ENCODE measurements at places on chromosomes 6 and 20.

- no peak for DNase-seq
Observed at GRCh38 chr6:13611715-13612114, 3.4 kb upstream of the NOL7 start.

DNA sequence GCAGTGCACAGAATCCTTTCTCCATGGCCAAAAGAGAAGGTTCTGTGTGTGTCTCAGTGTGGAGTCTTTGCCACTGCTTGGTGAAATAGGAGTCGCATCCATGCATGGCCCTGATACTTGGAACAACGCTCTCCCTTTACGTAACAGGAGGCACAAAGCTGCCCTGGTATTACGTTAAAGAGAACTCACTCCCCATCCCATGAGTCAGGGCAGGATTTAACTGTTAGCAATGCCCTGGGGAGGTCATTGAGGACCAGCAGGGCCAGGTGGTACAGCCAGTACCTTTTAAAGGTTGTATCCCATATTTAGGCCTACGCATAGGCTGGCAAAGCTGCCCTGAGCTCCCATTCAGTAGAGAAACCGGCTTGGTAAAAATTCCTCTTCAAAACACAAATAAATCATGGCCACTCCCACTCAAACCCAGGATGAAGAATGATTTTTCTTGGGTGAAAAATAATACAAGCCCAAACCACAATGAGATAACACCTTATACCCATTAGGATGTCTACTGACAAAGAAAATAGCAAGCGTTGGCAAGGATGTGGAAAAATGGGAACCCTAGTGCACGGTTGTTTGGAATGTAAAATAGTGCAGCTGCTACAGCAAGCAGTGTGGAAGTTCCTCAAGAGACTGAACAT is 37.1 kb downstream of the MYLK4 start:
- no peak for DNase-seq

GRCh38 chr6:152973916-152974315 is 8.9 kb downstream of the FBXO5 start:
- DNase-seq, result no peak

DNA sequence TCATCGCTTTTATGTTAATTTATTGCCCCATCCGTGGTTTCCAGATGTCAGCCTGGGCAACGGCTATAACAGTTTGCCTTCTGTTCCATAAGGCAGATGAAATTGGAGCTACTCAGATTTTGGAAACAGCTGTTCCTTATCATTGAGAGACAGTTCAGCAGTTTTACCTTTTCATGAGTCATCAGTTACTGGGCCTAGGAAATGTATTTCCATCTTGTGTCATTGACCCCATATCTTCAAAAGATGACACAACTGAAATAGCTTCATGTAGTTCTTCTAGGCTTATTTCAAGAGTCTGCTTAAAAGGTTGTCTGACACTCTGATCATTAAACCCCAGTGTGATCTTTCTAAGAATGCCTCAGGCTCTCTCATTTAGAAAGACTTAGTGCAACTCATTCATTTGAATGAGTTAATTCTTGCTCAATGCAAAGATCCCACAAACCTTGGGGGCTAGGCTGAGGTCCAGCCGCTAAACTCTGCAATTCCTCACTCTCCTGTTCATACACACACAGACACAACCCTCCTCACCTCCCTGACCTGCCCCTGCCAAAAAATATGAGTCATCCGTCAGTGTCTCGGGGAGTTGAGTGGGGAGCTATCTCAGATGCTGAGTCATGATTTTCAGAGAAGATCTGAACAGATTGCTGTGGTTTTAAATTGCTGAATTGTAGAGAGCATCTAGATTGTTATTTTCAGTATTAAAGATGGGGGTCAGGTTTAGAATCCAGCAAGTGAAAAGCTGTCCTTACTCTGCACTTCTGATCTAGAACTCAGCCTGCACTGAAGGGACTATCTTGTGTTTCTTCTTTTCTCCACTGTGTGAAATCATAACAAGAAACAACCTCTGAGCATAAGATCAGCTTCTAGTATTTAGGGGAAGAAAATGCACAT is 61.8 kb downstream of the RPP40 start:
- no peak for DNase-seq

GRCh38 chr6:36716476-36717093 is 19.0 kb downstream of the RAB44 start:
- no peak for DNase-seq

- no peak for DNase-seq
Observed at GRCh38 chr20:37401282-37401929, 55.5 kb downstream of the SRC start.

DNA sequence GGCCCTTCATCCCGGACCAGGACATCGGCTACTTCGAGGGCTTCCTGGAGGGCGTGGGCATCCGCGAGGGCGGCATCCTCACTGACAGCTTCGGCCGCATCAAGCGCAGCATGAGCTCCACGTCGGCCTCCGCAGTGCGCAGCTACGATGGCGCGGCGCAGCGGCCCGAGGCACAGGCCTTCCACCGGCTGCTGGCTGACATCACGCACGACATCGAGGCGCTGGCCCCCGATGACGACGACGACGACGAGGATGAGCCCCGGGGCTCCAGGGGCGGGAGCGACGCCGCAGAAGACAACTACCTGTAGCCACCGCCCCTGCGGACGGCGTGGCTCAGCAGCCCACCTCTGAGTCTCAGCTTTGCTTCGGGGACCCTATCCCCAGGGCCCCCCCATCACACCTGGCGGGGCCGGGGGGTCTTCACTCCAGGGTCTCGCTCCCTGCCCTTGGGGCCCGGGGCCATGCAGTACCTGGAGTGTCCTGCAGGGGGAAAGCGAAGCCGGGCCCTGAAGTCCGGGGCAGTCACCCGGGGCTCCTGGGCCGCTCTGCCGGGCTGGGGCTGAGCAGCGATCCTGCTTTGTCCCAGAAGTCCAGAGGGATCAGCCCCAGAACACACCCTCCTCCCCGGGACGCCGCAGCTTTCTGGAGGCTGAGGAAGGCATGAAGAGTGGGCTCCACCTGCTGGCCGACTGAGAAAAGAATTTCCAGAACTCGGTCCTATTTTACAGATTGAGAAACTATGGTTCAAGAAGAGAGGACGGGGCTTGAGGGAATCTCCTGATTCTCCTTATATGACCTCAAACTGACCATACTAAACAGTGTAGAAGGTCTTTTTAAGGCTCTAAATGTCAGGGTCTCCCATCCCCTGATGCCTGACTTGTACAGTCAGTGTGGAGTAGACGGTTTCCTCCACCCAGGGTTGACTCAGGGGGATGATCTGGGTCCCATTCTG is 20.8 kb upstream of the HCK start:
- peak; percentile 17 for DNase-seq

- DNase-seq, result no peak
Observed at GRCh38 chr6:34524971-34525370, 31.2 kb downstream of the SPDEF start.

GRCh38 chr6:27867051-27867944 is 44.9 kb downstream of the OR2B2 start:
- peak; percentile 42 for DNase-seq

- DNase-seq, result no peak
Observed at GRCh38 chr20:61908057-61909026, 157.3 kb downstream of the TAF4 start.

- no peak for DNase-seq
Observed at GRCh38 chr20:31934968-31935764, 16.7 kb downstream of the PDRG1 start.

DNA sequence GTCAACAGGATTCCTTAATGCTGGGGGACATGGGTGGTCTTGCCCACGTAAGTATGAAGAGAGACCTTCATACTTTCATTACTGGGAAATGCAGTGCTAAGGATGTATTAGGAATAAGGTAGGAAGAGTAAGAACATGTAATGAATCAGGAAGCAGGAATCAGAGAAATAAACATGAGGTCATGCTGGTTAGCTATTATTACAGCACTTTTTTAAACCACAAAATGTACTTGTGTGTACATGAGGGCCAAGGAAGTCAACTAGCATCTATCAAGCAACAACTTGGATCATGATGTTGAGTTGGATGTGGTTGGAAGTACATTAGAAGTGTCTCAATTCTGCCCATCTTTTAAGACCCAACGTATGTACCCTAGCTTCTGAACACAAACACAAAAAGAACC is 63.5 kb upstream of the E2F3 start:
- no peak for DNase-seq

DNA sequence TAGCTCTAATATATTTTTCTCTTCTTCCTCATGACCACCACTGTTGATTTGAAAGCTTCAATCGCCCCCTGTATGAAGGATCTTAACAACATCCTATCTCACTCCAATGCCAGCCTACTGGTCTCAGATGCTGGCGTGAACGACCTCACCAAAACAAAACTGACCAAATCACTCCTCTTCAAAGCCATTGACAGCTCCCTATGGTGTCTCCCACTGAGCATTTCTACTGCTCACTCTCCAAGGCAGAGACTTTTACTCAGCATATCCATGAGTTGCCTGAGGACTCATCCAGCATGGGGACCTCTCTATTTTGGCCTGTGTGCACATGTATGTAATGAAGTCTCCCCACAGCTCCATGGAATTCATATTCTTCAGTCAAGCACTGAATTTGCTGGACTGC is 520.4 kb downstream of the TFAP2B start:
- no peak for DNase-seq

GRCh38 chr6:6715465-6715864 is 126.9 kb downstream of the LY86 start:
- no peak for DNase-seq

GRCh38 chr6:15501826-15502445 is 160.9 kb downstream of the DTNBP1 start:
- no peak for DNase-seq

- DNase-seq, result no peak
Observed at GRCh38 chr6:130968476-130968875, 94.6 kb downstream of the EPB41L2 start.

GRCh38 chr20:35329435-35330139 is 37.4 kb upstream of the FAM83C start:
- no peak for DNase-seq

GRCh38 chr6:34897716-34898115 is 8.7 kb downstream of the ANKS1A start:
- no peak for DNase-seq

DNA sequence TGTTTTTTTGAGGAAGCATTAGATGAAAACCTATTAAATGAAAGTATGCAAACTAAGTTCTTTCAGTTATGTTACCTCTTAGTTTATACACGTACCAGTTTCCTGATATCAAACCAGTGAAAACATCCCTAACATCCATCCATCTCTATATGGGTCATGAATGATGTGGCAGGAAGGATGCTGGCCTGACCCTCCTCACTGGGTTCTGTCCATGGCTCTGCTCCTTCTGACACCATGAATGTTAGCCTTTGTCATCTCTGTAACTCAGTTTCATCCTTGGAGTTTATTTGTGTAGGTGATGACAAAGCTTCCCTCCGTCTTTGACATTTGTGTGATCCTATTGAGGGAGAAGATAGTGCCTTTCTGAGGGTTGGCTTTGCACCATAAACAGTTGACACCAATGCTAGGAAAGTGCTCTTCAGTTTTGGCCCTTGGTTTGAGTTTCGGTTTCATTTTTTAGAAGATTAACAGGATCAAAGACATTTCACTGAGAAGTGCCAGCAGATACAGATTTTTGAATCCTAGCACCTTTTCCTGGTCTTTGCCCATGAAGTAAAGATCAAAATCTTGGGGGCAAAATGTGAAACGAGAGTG is 72.0 kb upstream of the SCGN start:
- DNase-seq, result no peak

DNA sequence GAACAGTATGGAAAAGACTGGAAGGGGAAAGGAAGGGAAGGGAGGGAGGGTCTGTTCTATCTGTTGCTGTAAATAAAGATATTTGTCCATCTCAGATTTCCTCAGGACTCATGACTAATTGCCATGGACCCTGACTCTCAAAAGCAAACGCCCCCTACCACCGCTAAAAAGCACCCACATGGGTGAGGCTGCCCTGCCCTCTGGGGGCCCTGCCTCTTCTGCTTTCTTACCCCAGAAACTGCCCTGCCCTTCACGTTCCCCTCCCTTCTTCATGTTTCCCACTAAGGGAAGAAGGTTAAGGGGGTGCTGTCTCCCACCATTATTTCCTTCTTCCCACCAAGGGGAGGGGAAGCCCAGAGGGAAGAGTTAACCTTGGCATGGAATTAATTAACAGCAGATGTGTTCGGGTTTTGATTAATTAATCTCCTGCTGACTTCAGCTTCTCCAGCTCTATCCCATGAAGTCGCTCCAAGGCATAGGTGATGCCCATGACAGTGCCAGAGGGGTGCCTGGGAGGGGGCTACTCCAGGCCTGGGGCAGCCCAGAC is 16.0 kb downstream of the MDFI start:
- DNase-seq, result no peak

DNA sequence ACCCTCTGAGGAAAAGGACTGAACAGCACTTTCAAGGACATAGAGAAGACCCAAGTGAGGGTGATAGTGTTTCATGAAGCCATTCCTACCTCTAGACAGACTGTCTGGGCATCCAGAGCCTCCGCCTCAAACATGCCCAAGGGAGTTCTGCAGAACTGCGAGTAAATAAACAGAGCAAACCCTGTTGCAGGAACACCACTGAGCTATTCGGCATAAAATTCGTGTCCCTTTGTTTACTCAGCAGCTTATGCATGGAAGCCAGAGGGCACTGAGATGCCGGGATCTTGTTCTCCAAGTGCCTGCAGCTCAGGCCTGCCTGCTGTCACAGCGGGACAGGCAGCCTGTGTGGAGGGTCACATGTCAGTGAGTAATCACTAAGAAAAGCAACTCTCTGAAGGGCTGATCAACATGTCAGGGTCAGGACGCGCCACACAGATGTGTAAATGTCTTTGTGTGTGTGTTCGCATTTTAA is 164.9 kb upstream of the HEY2 start:
- DNase-seq, result no peak

GRCh38 chr6:129575378-129576118 is 134.4 kb downstream of the ARHGAP18 start:
- no peak for DNase-seq

GRCh38 chr6:101534386-101534785 is 140.9 kb downstream of the GRIK2 start:
- no peak for DNase-seq

DNA sequence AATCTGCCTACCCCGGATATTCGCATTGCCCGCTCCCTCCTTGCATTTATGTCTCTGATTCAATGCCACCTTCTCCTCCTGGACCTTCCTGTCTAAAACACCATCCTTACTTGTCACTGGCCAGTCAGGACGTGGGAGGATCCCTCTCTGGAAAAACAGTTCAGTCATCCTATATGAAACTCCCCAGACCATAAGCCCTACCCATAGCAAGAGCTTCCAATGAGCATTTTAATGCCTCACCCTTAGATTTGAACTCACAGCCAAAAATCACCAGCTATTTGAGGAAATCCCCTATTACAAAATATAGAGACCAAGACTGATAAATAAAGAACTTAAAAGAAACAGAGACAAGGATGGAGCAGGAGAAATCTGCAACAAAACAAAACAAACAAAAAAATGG is 86.4 kb downstream of the SHLD1 start:
- no peak for DNase-seq

- DNase-seq, result no peak
Observed at GRCh38 chr6:40956936-40957335, 82.1 kb downstream of the UNC5CL start.

DNA sequence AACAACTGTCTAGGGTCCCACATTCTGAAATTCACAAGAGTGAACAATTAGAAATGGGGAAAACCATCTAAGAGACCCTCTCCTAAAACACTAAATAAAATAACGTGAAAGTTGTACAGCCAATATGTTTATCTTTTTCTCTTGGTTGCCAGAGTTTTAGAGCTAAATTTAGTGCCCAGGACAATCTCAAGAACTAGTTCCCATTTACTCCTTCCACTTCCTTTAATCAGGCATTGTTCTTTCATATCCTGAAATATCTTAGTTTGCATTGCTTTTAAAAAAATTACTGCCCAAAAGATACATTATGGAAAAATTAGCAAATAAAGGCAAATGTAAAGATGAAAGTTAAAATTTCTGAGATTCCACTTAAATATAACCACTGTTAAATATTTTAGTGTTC is 33.1 kb upstream of the UBR2 start:
- DNase-seq, result no peak
